ENCODE measurements at places on chromosomes 3 and 15.

DNA sequence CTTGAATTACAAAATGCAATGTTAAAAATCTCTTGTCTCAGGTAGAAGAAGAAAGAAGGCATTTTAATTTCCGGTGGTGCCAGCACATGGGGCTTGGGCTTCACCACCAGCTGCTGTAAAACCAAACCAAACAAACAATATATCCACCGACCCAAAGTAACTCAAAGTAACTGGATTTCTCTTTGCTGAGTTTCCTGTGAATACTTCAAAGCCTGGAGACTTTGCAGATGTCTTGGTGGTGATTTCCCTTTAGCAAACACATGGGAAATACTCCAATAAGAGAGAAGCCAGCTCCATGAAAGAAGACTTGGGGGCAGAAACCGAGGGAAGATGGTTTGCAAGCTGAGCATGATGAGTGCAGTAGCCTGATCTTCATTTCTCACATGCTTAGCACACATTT is 62.6 kb downstream of the EIF4E3 start:
- no peak for DNase-seq

DNA sequence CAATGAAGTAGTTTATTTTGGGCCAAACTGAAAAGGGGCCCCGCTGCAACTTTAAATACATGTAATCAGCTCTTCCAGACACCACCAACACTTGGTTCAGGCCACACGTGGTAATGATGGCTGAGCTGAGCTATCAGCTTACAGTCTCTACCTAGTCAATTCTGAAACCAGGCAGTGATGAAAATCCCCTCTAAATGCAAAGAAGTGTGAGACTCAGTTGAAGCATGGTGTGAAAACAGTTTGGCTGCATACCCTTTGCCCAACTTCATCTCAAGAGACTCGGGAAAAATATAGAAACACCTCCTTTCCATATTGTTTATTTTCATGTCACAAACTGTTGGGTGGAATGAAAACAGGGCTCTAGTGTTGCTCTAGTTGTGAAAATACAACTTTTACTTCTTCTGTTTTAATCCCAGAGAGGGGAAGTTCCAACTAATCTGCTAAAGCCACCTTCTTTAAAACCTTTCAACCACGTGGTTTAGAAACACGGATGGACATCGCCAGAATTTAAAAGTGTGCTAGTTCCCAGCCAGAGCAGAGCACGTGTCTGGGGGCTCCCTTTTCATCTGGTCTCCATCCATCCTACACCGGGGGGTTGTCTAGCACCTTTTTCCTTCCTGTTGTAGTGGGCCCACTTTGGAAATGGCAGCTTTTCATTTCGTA is 229.1 kb downstream of the EPHB1 start:
- DNase-seq = no peak

DNA sequence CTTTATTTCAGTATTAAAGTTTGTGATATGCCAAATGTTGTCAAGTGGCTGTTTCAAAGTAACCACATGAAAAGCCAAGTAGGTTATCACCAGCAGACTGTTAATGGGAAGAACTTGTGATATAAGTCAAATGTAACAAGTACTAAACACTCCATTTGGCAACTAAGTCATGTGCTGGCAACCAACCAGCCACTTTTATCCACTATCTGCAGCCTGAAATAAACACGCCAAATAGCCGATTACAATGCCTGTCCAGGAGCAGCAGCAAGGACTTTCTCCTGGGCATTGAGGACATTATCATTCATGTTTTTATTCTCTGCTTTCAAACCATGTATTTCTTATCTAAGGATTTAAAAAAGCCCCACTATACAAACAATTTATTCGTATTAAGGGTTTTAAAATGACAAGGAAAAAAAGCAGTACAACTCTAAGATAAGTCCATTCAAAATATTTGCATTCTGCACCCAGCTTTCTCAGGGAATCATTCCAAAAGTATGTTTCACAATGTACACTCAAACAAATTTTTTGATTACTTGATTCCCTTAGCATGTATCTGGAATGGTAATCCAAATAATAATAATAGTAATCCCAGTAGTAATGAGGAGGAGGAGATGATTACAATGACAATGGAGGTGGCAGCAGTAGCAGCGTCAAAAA is 448.6 kb downstream of the ERC2 start:
- DNase-seq = no peak

GRCh38 chr3:111751961-111752360 is 107.1 kb upstream of the PHLDB2 start:
- DNase-seq = peak; percentile 98

- no peak for DNase-seq
Observed at GRCh38 chr15:78167227-78167888, 18.2 kb downstream of the IDH3A start.

DNA sequence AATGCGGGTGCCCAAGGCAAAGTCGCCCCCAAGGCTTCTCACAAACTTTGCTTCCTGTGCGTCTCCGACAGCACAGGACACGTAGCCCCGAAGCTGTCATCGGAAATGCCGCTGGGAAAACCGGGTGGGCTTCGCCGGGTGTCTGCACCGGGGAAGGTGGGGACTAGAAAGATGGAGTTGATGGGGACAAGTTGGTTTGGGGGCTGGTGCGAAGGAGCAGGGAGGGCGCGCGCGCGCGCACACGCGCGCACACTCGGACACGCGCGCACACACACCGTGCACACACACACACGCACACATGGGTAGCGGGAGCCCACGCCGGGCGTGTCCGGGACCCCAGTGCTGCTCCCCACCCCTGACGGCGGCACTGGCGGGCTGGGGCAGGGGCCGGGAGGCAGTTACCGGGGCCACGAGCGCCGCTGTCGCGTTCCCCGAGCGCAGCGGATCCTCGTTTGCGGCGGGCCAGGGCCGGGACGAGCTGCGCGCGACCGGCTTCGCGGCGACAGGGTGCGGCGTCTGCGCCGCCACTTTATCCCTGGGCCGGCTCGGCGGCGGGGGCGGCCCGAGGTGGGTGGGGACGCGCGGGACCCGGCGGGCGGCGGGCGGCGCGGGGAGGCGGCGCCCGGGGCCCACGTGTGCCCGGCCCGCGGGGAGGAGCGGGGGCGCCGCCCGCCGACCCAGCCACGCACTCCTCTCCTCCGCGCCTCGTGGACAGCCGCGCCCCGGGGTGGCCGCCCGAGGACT is 539 bp upstream of the MGLL start:
- DNase-seq = no peak

DNA sequence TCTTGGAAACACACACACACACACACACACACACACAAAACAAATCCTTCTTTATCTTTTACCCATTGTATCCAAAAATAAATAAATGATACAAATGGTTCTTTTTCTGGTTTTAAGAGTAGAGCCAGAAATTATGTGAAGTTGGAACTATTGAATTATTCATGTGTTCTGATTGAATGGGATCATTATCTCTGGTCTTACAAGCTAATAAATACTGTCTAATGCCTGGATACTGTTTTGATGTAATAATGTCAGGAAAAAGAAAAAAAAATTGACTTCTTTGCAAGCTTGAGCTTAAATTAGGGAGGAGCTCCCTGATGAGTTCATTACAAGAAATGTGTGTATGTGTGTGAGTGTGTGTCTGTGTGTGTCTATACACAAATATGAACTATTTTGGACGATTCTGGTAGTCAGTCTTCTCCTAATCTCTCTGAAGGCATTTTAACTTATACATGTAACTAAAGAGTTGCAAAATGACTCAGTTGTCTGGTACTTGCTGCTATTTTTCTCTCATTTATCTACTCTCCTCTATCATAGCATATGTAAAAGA is 507.2 kb upstream of the AGTR1 start:
- DNase-seq = no peak

DNA sequence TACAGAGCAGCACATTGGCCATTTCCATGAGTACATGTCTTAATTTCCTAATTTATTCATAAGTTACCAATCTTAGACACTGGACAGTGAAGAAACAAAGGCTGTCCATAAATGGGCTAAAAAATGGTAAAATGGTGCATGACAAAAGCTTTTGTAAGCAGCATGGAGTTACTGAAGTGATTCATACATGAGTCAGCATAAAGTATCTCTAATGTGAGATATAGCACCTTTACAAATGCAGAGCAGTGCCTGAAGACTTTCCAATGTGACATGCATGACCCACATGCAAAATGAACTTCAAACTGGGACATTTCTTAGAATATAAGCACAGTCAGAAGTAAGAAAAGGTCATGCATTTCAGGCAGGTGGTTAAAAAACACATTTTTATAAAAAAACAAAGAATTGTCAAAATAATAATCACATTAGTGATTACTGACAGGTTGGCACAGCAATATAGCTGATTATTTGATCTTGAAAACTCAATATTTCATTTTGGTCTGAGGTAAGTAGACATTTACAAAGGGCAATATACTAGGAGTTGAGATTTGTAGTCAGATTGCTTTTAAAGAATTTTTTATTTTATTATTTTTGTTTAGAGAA is 299.3 kb downstream of the PLCL2 start:
- peak; percentile 45 for DNase-seq

GRCh38 chr3:99474776-99475175 is 163.6 kb upstream of the COL8A1 start:
- no peak for DNase-seq

- DNase-seq = peak; percentile 17
Observed at GRCh38 chr3:12948891-12949711, 107.7 kb upstream of the RPL32 start.

DNA sequence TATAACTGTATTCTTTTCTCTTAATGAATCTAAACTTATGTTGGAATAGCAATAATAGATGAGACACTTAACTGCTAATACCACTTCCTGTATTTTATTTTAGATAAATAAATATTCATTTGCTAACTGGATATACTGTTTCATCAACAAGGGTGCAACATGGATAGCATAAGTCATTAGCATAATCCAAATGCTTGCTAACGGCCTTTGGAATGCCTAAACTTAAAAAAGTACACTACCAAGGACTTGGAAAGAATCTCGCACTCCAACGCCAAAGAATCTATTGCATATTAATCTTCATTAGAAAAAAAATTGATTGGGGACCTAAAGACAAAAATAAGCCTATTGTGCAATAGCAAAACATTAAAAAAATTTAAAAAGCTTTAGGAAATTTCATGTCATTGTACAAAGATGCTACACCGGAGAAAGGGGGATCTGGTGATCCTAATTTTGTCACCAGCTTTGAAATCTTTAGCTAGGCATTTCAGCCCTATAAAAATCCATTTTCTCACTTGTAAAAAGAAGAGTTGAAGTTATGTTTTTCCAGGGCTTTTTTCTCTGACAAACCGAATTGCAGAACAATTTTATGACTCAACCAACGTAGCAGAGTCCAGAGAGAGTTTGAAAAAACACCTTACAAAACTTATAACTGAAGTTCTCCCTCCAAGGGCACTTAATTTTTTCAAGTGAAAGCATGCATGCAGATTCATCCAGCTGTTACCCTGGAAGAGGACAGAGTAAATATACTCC is 4.1 kb downstream of the VGLL3 start:
- peak; percentile 67 for DNase-seq

DNA sequence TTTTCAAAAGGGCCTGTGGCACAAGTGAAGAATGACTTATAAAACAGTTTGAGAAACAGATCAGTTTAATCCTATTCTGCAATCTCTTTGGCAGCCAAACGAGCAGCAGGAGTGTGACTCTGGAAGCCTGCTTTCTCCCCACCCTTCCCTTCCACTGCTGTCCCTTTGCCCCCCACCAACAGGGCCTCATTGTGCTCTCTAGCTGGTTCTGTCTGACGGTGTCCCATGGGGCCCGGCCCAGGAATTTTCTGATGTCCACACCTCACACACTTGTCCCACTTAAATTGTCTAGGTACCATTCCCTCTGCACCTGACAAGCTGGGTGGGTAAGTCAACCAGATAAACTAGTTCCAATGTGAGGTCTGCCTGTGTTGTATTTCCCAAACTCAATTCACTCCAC is 16.4 kb downstream of the SLCO2A1 start:
- no peak for DNase-seq

DNA sequence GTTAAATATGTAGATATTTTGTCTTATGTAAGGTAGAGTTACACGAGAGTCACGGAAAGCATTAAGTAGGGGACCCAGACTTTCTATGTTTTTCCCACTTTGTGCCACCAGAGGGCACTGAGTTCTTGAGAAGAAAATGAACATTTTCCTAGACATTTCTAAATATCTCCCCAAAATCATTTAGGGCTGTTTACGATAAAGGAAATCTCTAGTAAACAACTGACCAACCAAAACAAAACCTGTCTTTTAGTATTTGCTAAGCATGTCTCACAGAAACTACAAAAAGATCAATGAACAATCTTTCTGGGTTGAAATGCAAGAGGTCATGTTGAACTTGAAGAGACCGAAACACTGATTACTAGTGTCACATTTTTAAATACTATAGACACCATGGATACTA is 16.1 kb downstream of the POU1F1 start:
- peak; percentile 42 for DNase-seq

GRCh38 chr15:77208241-77208640 is 137.3 kb upstream of the TSPAN3 start:
- DNase-seq = no peak

GRCh38 chr3:121796970-121797369 is 37.9 kb downstream of the IQCB1 start:
- DNase-seq = no peak

DNA sequence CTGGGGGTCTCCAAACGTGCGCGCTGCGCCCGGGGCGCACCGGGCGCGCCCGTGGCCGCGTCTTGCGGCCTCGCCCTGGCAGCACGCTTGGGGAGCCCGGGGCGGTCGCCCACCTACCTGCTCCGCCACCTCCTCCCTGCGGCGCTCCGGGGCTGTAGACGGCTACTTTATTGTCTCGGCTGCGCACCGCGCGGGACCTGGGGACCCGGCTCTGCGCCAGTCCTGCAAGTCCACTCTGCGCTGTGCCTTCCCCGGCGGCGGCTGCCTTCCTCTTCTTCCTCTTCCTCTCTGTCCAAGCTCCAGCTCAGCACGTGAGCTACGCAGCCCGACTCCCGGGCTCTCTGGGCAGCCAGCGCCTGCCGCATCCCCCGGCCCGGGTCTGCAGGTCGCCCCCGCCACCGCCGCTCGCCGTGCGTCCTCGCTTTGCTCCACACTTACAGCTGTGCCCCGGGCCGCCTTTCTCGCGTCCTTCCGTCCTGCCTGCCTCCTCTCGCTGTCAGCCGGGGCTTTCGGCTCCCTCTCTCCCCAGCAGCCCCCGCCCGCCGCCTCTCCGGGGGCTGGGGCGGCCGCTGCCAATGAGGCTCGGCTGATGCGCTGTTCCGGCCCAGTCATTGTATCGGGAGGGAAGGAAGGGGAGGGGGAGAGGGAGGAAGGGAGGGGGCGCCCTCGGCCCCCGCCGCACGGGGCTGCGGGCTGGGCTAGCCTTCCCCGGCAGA is 156.4 kb upstream of the FRMD4B start:
- DNase-seq = no peak

GRCh38 chr3:159941038-159942000 is 47.3 kb upstream of the IL12A start:
- DNase-seq = peak; percentile 34
